Skeletal muscle cell (primary cell): ENCODE measurements at places on chromosomes 4 and X.

DNA sequence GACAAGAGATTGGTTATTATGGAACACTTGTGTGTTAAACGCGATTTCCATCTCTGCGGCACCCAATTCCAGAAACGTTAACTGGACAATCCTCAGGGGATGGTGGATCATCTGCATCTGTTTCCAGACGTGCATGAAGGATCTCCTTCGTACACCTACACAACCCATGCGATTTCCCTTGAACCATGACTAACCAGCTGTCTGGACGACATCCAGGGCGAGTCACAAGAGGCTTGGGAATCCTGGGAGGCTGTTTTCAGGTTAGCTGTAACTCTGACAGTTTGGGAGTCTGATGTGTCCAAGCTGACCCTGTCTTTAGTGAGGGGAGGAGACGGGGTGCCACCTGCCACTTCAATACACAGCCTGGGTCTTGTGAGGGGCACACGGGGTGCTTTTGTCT lies 84.5 kb downstream of the GATB start:
- DNase-seq, result peak; percentile 87

- no peak for DNase-seq
Observed at GRCh38 chr4:150010525-150011126, 67.6 kb upstream of the DCLK2 start.

- no peak for DNase-seq
Observed at GRCh38 chrX:65610040-65610439, 57.4 kb upstream of the MSN start.

- no peak for DNase-seq
Observed at GRCh38 chr4:116530048-116530447, 555.3 kb downstream of the TRAM1L1 start.

GRCh38 chr4:160318567-160319220 lies 1215.8 kb downstream of the RAPGEF2 start:
- no peak for DNase-seq

DNA sequence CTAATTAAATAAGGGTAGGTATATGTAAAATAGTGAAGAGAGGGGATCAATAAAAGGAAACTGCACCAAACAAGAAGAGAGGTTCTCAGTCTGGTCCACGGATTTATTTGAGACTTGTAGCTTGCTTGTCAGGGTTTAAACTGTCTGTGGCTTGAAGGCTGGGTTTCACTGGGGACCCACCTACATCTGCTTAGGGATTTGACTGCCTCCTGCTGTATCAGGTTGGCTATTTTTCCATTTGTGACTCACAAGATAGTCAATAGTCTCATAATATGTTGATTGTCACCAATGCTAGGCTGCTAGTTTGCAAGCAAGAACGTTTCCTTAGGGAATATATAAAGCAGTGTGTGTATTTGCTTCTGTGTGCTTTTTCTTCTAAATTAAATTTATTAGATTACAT lies 1950.7 kb upstream of the IGFBP7 start:
- no peak for DNase-seq

GRCh38 chrX:30997411-30997810 lies 74.4 kb downstream of the FTHL17 start:
- DNase-seq, result no peak

- no peak for DNase-seq
Observed at GRCh38 chr4:74319470-74319869, 11.2 kb downstream of the EPGN start.

DNA sequence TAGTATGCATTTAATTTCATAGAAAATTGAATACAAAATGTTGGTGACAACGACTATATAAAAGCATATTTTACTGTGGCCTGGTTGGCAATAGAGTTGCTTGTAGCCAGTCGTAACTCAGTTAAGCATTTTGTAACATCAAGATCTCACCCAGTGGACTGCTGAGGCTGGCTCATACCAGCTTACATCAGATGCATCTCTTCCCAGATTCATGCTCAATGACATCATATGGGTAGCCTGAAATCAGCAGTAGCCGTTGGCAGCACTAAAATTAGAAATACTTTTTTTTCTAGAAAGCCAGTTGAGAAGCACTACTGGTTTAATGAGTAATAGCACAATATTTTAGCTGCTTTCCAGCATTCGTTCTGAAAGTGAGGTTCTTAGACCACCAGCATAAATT lies 341.2 kb downstream of the TECRL start:
- no peak for DNase-seq

GRCh38 chrX:30910124-30910860 lies 21.2 kb upstream of the TAB3 start:
- no peak for DNase-seq
